Esophagus squamous epithelium (tissue), 5 donors: ENCODE measurements at places on chromosomes 6 and 20.

- DNase-seq = no peak
Measured at GRCh38 chr6:38113825-38114576, 294.5 kb downstream of the ZFAND3 start.

DNA sequence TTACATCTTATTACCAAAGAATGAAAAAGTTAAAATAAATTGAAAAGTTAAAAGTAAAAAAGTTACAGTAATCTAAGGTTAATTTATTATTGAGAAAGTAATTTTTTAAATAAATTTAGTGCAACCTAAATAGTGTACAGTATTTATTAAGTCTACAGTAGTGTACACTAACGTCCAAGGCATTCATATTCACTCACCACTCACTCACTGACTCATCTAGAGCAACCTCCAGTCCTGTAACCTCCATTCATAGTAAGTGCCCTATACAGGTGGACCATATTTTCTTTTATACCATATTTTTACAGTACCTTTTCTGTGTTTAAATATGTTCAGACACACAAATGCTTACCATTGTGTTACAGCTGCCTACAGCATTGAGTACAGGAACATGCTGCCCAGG, 624.7 kb upstream of the NOX3 start:
- no peak for DNase-seq

GRCh38 chr6:93391965-93392364, 27.4 kb downstream of the EPHA7 start:
- DNase-seq = no peak

DNA sequence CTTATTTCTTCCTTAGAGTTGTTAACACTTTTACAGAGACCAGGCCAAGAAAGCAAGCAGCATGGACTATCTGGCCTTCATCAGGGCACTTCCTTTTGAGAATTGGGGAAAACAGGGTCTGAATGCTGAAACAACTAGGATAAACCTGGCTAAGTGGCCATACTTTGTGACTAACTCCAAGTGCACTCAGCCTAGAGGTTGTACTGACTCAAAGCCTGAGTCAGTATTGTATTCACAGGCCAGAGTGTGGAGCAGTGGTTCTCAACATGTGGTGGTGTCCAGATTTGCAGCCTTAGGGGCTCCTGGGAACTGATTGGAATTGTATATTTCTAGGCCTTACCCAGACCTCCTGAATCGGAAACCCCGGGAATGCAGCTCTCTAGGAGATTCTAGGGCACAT, 20.1 kb downstream of the SEC23B start:
- DNase-seq = no peak

DNA sequence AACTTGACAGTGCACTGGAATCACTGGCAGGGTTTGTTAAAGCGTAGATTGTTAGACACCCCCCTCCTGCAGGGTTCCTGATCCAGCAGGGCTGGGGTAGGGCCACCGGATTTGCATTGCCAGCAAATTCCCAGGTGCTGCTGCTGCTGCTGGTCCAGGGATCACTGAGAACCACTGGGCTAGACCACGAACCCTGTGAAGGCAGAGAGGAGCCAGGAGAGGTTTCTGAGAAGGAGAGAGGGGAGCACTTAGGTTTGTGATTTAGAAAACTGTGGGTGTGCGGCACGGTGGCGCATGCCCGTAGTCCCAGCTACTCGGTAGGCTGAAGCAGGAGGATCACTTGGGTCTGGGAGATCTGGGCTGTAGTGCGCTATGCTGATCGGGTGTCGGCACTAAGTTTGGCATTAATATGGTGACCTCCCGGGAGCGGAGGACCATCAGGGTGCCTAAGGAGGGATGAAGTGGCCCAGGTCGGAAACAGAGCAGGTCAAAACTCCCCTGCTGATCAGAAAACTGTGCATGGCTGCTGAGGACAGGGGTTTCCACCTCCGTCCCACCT, 53.6 kb upstream of the FAM83D start:
- no peak for DNase-seq

DNA sequence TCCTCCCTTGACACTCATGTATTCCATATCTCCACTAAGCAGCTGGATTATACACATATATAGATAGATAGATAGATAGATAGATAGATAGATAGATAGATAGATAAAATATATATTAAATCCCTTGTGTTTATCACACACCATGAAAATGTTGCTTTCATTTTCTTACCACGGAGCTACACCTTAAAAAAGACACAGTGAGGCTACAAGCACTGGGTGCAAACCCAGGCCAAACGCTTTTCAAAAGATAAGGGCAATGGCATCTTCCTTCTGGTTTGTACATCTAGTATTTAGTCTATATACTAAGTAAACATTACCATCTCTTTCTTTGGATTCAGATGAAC, 377.1 kb downstream of the ESR1 start:
- no peak for DNase-seq

GRCh38 chr6:97177905-97178304, 105.1 kb downstream of the MMS22L start:
- no peak for DNase-seq

DNA sequence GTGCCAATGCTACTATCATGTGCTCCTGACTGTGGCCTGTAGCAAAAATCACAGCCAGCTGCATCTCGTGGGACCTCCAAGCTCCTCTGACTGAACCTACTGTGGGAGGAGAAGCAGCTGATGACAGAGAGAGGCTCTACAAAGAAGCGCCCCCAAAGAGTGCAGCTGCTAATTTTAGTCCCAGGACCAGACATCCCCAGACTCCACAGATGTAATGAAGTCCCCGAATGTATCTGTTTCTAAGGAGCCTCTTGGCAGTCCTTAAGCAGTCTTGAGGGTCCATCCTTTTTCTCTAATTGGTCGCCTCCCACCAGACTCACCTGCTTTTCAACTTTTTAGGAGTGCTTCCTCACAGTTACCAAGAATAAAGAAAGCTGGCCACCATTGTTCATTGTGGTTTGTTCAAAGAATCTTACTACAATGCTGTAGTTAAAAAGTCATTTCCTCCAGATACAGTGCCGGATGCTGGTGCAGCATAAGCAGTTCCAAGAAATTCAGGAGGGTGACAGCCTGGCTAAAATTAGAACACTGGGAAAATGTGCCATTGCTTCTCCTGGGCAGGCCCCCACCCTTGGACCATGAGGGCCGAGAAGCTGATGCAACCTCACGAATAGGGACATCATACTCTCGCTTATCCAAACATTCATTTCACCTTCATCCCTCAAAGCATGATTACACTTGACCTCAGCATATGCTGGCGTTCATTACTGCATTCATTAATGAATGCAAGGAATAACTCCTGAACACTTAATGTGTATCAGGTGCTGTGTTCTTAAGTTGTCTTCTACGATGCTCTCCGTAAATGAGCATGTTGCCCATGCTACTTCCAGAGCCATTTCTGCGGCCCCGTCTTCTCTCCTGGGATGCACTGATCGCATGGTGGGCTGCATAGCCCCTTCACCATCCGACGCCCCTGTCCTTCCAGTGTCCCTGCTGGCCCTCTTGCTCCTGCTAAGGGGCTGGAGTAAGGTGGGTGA, 66.4 kb downstream of the LY86 start:
- DNase-seq = no peak

DNA sequence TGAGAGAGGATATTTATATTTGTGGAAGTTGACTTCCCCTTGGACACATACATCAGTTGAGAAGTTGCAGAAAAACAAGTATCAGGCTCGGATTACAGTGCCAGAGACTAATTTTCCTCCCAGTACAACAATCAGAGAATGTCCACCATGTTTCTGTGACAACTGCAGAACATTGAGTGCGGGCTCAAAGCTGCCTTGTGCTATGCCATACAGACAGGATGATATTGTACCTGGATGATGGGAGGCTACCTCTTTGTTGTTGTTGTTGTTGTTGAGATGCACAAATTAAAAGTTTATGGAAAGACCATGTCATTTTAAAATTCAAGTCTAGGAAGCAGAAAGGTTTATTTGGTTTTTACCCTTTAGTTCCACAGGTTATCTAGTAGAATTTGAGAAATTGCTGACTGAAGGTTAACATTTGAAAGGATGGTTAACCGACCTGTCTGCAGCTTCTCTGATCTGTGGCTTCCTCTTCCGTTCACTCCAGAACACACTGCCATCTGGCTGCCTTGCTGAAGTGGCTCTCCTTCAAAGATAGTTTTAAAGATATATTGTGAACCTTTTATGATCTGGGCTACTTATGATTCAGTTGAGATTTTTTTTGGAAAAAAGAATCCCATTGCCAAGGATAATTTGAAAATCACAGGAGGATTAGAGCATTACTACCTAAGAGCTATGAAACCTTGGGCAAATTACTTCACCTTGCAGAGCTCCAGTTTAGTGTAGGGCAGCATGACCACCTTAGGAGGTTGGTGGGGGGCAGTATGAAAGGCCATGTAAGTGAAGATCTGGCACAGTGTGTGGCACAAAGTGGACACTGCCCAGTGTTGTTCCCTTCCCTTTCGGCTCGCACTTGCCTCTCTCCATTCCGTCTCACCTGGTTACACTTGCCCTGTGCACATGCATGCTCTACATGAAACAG, 15.9 kb downstream of the TMEM200A start:
- DNase-seq = no peak

DNA sequence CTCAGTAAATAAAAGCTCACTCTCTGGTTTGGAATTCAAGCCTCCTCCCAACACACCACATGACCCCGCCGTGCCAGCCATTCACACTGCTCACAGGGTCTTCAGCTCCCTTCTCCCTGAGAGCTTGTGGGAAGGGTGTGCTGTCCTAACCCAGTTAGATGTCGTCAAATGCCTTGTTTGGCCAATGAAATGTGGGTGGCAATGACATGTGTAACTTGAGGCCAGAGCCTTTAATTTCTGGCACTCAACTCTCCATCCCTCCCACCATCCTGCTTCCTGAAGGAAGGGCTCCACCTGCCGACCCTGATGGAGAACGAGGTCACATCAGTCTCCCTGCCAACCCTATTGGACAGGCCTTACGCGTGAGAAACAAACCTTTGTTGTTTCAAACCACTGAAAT, 224.5 kb upstream of the AGPAT4 start:
- no peak for DNase-seq

- no peak for DNase-seq
Measured at GRCh38 chr6:109738255-109738654, 47.2 kb downstream of the FIG4 start.
